NCI-H1417 (cell line): ENCODE measurements at places on chromosomes 3 and 15.

DNA sequence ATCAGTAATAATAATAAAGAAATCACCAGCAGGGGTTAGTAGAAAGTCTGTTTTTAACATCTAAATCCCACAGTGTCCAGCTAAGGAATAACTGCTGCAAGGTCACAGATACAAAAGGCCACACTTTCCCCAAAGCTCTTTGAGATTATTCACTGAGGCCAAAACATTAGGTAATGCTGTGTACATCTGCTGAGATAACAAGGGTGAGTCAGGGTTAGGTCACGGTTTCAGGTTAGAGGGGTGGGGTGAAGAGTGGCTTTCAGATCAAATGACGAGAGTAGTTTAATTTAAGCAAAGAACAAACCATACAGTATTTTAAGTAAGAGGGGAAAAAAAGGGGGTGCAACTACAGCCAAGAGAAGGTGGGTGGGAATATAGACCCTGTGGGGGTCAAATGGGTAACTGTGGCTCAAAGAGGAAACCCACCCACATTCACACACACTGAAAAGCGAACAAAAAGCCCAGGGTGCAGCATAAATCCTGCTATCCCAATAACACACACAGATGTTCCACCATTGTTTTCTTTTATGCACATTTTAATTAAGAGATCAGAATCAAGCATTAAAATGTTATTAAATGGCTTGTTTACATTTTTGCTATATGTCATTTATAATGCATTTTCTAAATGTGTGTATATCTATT lies 412.9 kb downstream of the TIGIT start:
- no peak for DNase-seq

- no peak for DNase-seq
Observed at GRCh38 chr3:97948351-97949109, 23.7 kb downstream of the RIOX2 start.

- peak; percentile 29 for DNase-seq
Observed at GRCh38 chr3:180802837-180803236, 109.6 kb upstream of the FXR1 start.

DNA sequence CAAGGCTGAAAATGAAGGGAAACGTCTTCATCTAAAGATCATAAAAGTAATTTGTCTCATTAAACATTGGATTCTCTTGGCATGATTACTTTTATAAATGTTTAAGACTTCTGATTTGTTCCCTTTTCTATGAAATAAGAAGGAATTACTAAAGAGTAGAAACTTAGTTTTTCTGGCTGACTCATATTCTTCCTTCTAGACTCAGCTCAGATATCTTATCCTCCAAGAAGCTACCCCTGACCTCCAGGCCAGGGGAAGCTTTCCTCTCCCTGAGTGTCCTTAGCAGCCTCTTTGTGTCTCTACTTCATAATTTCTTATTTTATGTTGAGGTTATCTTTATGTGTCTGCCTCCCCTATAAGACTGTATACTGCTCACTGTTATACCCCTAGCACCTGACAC lies 291.9 kb upstream of the STT3B start:
- DNase-seq: no peak

GRCh38 chr3:149435996-149436885 lies 38.3 kb upstream of the TM4SF4 start:
- no peak for DNase-seq

GRCh38 chr3:16186086-16186485 lies 11.6 kb downstream of the GALNT15 start:
- no peak for DNase-seq
